ENCODE measurements at places on chromosomes 7 and 10. TPM values are rescaled to one million over a fixed set of nuclear protein-coding genes. Genes with fewer than 3 reads are reported as not detected.

DNA sequence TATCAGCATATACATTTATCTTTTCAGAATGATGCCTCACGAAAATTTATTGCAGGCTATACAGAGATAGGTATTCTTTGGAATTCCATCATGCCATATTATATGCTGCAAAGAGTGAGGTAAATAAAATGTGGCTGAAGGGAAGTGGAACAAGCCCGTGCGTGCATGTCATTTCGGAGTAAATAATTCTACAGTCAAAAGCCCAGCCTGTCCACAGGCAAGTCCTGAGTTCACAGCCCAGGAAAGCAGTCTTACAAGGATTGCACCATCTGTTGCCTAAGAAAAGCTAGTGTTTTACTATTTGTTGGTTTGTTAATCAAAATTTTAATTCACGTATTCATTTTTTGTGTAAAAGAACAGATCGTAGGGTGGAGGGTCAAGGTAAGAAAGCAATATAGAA lies 292.4 kb upstream of the AKR1E2 start:
- H3K4me1 ChIP-seq: no peaks in the 10 kb centered on the region
- no peak overlapping the region for H3K4me3 ChIP-seq
- H3K27ac ChIP-seq: no peak overlapping the region
- no peaks in the 10 kb centered on the region for H3K27me3 ChIP-seq
- DNase-seq: no peak

GRCh38 chr7:30453921-30454320 lies 24.7 kb downstream of the NOD1 start:
- no peaks in the 10 kb centered on the region for H3K4me1 ChIP-seq
- no peaks in the 10 kb centered on the region for H3K27me3 ChIP-seq
- H3K36me3 ChIP-seq: peaks cover 6% of the 10 kb centered on the region
- H3K4me3 ChIP-seq: no peak overlapping the region
- H3K27ac ChIP-seq: no peak overlapping the region

GRCh38 chr7:43764039-43764761 lies 5.7 kb downstream of the BLVRA start:
- H3K4me1 ChIP-seq: peaks cover 52% of the 10 kb centered on the region
- peaks cover 22% of the 10 kb centered on the region for H3K36me3 ChIP-seq
- H3K27ac ChIP-seq: peak overlapping the region; percentile 59
- peak; percentile 46 for DNase-seq
- no peaks in the 10 kb centered on the region for H3K27me3 ChIP-seq
- H3K4me3 ChIP-seq: peak overlapping the region; percentile 64

DNA sequence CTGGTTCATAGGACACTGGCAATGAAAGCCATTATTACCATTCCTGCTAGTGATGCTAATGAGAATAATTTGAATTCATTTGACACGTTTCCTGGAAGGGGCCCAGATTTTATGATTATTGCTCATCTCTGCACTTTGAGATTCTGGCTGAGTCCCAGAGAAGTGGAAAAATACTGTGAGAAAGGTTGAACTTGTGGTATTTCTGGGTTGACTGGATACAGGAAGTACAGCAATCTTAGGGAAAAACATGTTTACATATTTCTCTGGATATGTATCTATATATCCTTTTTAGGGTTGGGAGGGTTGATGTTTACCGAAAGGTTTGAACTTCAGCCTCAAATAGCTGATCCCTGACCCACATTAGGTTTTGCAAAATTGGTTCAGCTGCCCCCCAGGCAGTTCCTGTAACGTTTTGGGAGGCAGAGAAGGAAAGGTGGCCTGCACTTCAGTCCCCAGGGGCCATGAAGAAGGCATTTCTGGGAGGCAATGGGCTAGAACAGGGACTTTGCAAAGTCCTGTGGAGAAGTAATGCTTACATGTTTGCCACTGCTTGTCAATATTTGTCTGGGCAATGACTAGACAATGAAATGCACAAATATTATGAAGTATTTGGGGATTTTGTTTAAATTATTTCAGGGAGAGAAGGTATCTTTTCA lies 253.7 kb upstream of the PITRM1 start:
- no peaks in the 10 kb centered on the region for H3K27me3 ChIP-seq
- no peak overlapping the region for H3K4me3 ChIP-seq
- DNase-seq: peak; percentile 30
- H3K36me3 ChIP-seq: no peaks in the 10 kb centered on the region
- peaks cover 24% of the 10 kb centered on the region for H3K4me1 ChIP-seq
- H3K27ac ChIP-seq: peak overlapping the region; percentile 57

DNA sequence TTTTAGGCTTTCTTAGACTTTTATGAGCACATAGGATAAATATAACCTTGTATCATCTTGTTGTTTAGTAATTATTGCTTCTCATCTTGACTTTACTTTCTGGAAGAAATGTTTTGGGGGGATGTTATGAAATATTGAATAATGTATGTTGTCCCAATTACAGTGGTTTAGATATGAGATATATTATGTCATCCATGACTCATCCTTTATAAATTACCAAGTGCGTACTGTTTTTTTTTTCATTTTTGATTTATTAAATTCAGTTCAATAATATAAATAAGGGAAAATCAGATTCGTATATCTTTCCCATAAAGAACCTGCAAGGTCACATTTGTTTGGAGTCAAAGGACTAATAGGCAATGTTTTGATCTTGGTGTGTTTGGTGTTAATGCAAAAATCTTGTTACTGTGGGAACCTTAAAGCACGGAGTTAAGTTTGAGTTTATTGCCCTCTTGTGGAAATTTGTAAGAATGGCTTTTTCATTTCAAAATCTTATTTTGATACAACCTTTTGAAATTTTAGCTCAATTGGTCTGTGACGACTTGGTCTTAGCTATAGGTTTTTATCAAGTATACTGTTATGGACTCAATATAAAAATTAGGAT lies 108.6 kb downstream of the SRI start:
- no peak overlapping the region for H3K4me3 ChIP-seq
- H3K4me1 ChIP-seq: no peaks in the 10 kb centered on the region
- H3K36me3 ChIP-seq: no peaks in the 10 kb centered on the region

The AGMO gene
- total RNA-seq: 13.2 TPM

DNA sequence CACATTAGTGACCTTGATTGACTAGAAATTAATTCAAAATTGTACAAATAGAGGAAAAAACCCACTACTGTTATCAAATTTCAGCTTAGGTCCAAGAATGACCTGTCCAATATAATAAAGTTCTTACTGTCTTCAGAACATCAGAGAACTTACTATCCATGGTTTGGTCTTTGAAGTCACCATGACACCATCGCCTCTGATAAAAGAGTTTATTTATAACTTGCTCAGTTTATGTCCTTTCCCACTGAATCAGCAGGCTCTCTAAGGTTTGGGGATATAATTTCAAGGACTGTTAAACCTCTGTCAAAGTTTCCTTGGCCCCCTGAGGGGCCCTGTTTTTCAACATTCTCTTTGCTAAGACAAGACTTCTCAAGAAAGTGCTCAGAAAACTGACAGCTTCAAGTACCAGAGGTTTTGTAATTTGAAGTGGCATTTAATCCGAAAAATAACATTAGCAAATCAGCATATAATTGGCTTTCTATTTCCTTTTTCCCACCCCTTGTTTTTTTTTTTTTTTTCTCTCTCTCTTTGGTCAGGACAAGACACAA lies 191.7 kb upstream of the FERD3L start:
- H3K4me1 ChIP-seq: no peaks in the 10 kb centered on the region
- no peak overlapping the region for H3K4me3 ChIP-seq
- DNase-seq: no peak
- H3K36me3 ChIP-seq: no peaks in the 10 kb centered on the region
- peaks cover 20% of the 10 kb centered on the region for H3K27me3 ChIP-seq
- no peak overlapping the region for H3K27ac ChIP-seq

GRCh38 chr10:31490858-31491504 lies 172.0 kb downstream of the ZEB1 start:
- H3K4me1 ChIP-seq: no peaks in the 10 kb centered on the region
- no peak overlapping the region for H3K27ac ChIP-seq
- no peaks in the 10 kb centered on the region for H3K27me3 ChIP-seq
- H3K4me3 ChIP-seq: no peak overlapping the region

The PLCE1 gene
- 1.8 TPM for total RNA-seq

DNA sequence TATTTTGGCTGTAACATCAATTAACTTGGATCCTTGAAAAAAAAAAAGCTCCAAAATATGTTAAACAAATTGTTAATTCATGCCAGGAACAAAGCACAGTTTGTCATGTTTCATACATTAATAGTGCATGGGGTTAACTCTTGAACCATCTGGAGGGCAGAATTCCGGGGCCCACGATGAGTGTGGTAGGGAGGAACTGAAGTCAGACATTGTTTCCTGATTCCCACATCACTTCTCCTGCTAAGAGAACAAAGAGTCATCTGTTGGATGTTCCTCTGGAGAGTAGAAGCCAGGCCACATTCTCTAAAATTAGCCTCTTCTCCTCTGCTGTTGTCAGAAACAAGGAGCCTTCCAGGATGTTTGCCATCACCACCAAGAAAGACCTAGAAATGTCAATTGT lies 54.6 kb downstream of the TMEM178B start:
- no peak for DNase-seq
- H3K27ac ChIP-seq: no peak overlapping the region
- H3K27me3 ChIP-seq: no peaks in the 10 kb centered on the region
- H3K4me1 ChIP-seq: no peaks in the 10 kb centered on the region

- H3K4me1 ChIP-seq: no peaks in the 10 kb centered on the region
- H3K36me3 ChIP-seq: no peaks in the 10 kb centered on the region
- H3K27me3 ChIP-seq: peaks cover 35% of the 10 kb centered on the region
- no peak overlapping the region for H3K4me3 ChIP-seq
- no peak overlapping the region for H3K27ac ChIP-seq
- DNase-seq: no peak
These were observed 180.2 kb downstream of the CELF2 start for GRCh38 chr10:11197878-11198277.

- H3K36me3 ChIP-seq: no peaks in the 10 kb centered on the region
- H3K4me1 ChIP-seq: no peaks in the 10 kb centered on the region
- no peak overlapping the region for H3K4me3 ChIP-seq
- no peak for DNase-seq
These were observed 90.1 kb downstream of the ZNF365 start for GRCh38 chr10:62464308-62464707.

- no peaks in the 10 kb centered on the region for H3K4me1 ChIP-seq
- peaks cover 38% of the 10 kb centered on the region for H3K36me3 ChIP-seq
- DNase-seq: no peak
- H3K4me3 ChIP-seq: peak overlapping the region; percentile 92
- H3K27me3 ChIP-seq: no peaks in the 10 kb centered on the region
These were observed 1.3 kb downstream of the PPIF start for GRCh38 chr10:79348640-79348988.

GRCh38 chr7:26409661-26410547 lies 118.2 kb downstream of the SNX10 start:
- no peaks in the 10 kb centered on the region for H3K27me3 ChIP-seq
- peaks cover 11% of the 10 kb centered on the region for H3K4me1 ChIP-seq
- no peak overlapping the region for H3K4me3 ChIP-seq
- no peak for DNase-seq

GRCh38 chr10:126351021-126351420 lies 37.3 kb downstream of the ADAM12 start:
- peaks cover 26% of the 10 kb centered on the region for H3K27me3 ChIP-seq
- DNase-seq: no peak
- H3K4me1 ChIP-seq: no peaks in the 10 kb centered on the region
- no peak overlapping the region for H3K27ac ChIP-seq
- no peak overlapping the region for H3K4me3 ChIP-seq

GRCh38 chr10:21523557-21524008 lies 1.9 kb downstream of the SKIDA1 start:
- DNase-seq: no peak
- H3K36me3 ChIP-seq: peaks cover 28% of the 10 kb centered on the region
- H3K27ac ChIP-seq: no peak overlapping the region
- H3K4me1 ChIP-seq: no peaks in the 10 kb centered on the region
- H3K4me3 ChIP-seq: no peak overlapping the region
- H3K27me3 ChIP-seq: peaks cover 34% of the 10 kb centered on the region

The DGKB gene
- total RNA-seq: 0.12 TPM

DNA sequence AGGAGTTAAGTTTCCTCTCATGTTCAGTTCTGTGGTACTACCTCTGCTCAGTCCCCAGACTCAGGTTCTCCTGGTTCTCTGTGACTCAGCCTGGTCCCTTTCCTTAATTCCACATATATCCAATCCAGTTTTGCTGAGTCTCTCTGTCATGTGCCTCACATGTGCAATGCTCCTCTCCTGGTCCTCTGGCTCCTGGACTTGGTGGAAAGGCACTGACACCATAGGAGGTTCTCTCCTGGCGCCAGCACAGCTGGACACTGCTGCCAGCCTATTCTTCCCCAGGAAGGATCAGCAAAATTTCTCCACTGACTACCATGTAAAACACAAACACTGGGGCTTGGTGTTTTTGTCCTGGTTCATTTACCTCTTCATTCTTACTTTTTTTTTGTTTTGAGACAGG lies 27.8 kb downstream of the GLUD1 start:
- H3K27me3 ChIP-seq: no peaks in the 10 kb centered on the region
- H3K4me1 ChIP-seq: peaks cover 8% of the 10 kb centered on the region
- peaks cover 23% of the 10 kb centered on the region for H3K36me3 ChIP-seq
- no peak overlapping the region for H3K4me3 ChIP-seq
- H3K27ac ChIP-seq: no peak overlapping the region

DNA sequence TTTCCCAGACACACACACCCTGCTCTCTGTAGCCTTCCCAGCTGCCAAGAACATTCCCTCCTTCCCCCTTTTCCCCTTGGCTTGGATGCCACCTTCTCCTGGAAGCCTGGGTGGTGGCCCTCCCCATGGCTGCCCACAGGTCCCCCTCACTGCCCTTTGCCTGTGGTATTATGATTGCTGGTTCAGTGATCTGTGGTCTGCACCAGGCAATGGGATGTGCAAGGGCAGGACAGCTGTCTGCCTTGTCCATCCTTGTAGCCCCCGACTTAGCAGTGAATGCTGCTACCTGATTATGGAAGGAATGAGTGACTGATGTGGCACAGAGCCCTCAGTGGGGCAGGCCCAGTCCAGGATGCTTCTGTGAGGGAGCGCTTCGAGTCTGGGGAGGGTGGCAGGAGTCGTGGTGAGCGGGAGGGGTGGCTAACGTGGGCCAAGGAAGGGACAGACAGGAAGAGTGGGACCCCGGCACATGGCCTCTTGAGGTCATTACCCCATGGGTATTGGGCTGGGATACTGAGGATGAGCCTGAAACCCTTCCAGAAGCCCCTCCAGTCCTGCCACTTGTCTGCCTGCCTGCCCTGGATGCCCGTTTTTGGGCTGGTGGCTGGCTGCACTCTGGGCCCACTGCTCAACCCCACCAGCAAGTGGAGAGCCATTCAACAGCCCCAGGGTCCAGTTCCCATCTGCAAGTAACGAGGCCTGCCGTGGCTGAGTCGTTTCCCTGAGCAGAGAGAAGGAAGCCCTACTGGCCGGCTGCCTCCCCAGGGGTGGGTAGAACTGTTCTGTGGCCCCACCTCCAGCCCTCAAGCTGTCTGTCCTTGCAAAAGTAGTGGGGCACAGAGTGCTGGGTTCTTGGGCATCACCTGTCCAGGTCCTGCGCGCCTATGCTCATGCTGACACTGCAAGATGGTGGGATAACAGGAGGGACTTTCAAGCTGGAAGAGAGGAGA lies 8.8 kb downstream of the CHST3 start:
- H3K27me3 ChIP-seq: no peaks in the 10 kb centered on the region
- DNase-seq: no peak
- H3K27ac ChIP-seq: peak overlapping the region; percentile 79
- H3K4me1 ChIP-seq: peaks cover 93% of the 10 kb centered on the region
- H3K36me3 ChIP-seq: peaks cover 38% of the 10 kb centered on the region
- H3K4me3 ChIP-seq: no peak overlapping the region

The NUDCD3 gene
- 176 TPM for total RNA-seq

The SMKR1 gene
- 0.49 TPM for total RNA-seq

Measured in Calu3 (cell line).